ENCODE measurements at places on chromosomes 5 and 9.

DNA sequence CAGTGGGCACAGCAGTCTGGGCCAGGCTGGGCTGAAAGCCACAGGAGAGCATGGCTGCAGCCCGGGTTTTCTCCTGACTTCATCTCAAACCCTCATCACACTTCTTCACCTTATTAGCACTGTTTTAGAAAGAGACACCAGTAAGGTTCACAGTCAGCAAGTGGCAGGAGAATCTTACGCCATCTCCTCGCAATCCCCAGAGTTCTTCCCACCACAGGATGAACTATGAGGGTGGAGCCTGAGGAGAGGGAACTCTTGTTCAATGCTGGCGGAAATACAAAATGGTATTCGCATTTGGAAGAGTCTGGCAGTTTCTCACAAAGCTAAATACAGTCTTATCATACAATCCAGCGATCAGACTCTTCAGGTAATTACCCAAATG lies 14.7 kb downstream of the BICD2 start:
- no peak for DNase-seq

DNA sequence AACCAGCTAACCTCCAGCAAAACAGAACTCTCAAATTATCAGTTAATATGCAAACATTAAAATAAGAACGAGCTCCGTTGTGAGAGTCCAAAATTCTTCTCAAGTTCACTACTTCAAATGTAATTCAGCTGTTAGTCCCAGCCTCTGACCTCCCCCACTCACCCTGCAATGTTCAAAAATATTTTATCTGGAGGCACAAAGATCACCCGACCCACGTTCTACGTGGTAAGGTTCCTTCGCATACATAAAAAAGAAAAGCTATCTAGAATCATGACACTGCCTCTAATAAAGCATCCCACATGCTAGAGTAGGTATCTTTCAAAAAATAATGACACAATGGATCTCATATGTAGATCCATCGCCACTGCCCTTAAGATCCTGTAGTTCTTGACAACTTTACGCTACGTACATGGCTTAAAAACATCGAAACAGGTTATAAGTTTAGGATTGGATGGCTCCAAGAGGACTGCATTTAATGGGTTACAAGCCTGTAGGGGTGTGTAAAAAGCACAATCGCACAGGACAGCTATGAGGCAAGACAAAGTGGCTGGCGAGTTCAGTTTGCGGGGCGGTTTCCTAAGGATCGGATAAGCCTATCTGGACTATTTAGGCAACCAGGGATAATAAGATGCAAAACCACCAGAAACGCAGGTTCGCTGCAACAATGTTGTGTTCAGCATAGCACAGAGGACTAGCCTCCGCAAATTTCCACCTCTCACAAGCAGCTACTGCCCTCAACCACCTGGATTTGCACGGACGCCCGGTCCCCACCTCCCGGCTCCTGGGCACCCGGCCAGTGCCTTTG lies 969 bp downstream of the CLK4 start:
- no peak for DNase-seq

DNA sequence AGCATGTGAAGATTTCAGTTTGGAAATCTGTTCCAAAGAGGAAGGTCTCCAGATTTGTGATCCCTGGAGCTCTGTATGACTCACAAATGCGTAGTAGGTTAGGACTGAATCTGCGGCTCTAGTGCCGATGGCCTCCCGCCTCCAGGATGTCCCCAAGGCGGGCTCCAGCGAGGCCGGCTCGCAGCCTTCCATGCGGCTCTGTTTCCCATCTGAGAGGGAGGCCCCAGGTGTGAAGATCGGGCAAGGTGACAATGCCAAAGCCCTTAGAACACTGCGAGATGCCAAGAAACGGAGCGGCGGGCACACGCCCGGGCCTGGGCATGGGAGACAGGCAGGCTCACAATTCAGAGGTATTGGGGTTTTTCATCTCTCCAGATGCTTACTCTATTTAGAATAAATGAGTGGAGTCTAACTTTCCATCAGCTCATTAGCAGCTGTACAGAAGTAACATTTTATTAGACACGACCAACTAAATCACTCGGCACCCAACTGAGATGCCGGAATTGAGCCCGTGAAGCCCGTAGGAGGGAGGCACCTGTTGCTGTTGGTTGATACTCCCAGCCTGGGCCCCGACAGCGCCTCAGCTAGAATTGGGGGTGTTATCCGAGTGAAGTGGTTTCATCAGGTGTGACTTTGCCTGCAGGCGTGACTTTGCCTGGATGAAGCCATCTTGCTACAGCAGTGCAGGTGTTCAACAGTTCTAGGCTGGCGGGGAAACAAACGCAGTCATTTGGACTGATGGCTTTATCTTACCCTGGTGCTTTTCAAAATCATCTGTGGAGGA lies 7.4 kb upstream of the MRPS2 start:
- no peak for DNase-seq

DNA sequence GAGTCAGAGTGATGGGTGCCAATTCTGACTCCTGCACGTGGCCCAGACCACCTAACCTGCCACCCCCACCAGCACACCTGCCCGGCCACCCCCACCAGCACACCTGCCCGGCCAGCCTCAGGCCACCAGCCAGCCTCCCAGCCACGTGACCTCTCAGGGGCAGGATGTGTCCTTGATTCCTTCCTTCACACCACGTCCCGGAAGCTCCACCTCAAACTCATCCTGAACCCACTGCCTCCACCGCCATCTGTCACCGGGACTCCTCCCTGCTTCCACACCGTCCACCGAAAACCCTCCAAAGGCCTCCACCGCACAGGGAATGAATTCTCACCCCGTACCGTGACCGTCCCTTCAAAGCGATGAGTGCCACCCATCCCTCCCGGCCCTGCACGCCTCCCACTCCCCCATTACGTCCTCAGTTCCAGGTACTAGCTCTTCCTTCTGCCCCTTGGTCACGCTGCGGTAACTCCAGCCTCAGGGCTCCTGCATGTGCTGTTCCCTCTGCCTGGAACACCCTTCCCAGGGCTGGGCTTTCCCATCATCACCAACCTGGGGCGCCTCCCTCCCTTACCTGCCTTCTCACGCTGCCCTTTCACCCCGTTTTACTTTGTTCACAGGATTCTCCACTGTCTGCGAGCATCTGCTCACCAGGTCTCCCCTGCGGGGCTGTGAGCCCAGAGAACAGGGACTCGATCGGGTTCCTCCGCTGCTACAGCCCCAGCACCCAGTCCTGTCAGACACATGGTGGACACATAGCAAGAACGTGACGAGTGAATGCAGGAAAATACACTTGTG lies 82.9 kb downstream of the ADAMTS2 start:
- DNase-seq = no peak

GRCh38 chr9:117412841-117413240 lies 2.0 kb downstream of the ASTN2 start:
- no peak for DNase-seq

DNA sequence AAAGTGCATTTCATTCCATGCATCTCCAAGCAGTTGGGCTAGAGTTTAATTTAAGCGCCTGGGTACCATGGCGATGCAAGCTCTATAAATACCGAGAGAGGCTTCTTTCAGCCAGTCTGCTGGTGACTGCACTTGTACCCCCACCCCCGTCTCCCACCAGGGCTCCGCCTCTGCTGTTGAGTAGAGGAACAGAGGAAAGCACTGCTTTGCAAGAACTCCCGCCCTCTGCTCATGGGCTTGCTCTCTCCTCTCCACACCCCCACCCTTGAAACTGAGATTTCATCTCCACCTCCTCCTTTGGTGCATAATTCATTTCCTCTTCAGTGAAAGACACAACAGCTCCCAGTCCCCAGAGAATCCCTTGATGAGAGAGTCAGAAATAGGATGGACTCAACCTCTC lies 5.1 kb upstream of the WWC1 start:
- no peak for DNase-seq

DNA sequence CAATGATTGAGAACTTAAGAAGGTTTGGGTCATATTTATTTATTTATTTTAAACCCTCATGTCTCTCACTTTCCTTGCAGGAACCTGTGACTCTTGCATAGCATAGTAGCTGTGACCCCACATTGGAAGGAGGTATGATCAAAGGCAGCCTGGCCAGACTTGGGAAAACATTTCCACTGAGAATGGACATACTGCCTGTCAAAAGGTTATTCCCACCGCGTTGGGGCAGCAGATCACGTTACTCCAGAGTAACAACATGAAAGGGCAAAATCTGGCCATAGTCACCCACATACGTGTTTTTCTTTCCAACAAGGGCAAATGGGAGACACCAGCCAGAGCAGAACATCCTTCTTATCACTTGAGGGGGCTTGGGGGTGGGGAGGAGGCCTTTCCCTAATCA lies 95.7 kb downstream of the ARL15 start:
- DNase-seq = no peak

DNA sequence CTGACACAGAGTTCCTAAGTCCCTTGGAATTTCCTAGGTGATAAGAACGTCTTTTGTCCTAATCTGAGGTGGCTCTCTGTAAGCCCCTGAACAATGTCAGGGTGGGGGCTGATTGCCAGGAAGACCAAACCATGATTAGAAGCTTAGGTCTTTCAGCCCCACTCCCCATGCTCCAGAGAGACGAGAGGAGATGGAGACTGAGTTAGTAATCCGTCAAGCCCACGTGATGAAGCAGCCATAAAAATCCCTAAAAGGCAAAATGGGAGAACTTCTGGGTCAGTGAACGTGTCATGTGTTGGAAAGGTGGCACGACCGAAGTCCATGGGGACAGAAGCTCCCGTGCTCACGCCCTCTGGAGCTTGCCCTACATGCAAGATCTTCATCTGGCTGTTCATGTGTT lies 85.6 kb downstream of the RAD23B start:
- no peak for DNase-seq

- DNase-seq = no peak
Observed at GRCh38 chr9:122393284-122393983, 22.6 kb downstream of the PTGS1 start.
